ENCODE measurements at places on chromosomes 11 and 22.
A peak's percentile ranks its signal among the peaks of the same experiment; 100 is the strongest.

DNA sequence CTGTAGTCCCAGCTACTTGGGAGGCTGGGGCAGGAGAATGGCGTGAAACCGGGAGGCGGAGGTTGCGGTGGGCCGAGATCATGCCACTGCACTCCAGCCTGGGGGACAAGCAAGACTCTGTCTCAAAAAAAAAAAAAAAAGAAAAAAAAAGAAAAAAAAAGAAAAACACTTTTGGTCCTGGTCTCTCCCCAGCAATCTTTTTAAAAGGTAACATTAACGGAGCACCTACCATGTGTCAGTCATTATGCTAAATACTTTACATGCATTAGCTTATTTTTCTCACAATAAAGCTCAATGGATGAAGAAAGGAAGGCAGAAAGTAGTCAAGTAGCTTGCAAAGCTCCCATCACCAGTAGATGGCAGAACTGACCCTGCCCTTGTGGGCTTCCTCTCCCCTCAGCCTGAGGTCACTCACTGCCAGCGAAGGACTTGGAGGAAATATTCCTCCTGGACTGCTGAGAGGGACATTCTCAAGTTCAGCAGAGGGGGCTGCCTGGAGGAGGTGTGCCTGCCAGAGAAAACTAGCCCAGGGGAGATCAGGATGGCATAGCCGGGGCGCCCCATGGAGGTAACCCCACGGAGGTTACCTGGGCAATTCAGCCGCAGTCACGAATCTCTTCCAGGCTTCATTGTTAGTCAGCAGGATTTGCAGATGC lies 15.5 kb downstream of the APOL3 start:
- DNase-seq = peak; percentile 84

- peak; percentile 11 for DNase-seq
Measured at GRCh38 chr22:36760786-36761185, 15.1 kb downstream of the IFT27 start.

DNA sequence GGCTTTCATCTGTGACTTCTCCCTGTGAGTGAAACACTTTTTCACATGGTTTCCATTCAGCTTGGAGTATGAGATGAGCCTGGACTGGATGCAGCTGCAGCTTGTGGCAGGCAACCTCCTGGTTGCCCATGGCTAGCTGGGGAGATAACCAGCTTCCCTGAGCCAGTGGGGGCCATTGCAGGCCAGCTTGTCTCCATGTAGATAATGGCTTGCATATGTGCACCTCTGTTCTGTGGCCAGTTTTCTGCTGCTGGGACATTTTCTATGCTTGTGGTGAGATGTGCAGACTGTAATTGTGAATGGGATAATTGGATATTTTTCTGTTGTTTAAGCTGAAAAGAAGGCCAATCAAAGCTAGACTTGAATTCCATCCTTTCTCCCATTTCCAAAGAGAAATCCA lies 38.5 kb downstream of the INSC start:
- peak; percentile 50 for DNase-seq

DNA sequence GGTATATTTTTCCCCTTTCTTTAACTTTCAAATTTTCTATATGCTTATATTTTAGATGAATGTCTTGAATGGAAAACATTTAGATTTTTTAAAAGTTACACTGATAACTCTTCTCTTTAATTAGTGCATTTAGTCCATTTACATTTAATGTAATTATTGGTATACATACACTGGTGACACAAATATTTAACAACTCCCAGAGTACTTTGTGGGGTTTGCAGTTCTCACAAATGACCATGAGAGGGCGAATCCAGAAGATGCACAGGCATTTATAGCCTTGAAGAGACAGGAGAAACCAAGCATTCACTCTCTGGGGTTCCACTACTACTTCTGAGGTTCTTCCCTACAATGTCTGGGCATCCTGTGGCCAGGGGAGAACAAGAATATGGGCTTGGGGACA lies 125.1 kb downstream of the TIMP3 start:
- no peak for DNase-seq

DNA sequence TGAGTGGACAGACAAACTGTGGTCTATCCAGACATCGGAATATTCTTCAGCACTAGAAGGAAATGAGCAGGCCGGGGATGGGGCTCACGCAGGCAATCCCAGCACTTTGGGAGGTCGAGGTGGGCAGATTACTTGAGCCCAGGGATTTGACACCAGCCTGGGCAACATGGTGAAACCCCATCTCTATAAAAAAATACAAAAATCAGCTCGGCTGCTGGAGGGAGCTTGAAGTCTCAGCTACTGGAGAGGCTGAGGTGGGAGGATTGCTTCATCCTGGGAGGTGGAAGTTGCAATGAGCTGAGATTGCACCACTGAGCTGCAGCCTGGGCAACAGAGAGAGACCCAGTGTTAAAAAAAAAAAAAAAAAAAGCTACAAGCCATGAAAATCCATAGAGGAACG lies 8.0 kb upstream of the CTSD start:
- peak; percentile 41 for DNase-seq

DNA sequence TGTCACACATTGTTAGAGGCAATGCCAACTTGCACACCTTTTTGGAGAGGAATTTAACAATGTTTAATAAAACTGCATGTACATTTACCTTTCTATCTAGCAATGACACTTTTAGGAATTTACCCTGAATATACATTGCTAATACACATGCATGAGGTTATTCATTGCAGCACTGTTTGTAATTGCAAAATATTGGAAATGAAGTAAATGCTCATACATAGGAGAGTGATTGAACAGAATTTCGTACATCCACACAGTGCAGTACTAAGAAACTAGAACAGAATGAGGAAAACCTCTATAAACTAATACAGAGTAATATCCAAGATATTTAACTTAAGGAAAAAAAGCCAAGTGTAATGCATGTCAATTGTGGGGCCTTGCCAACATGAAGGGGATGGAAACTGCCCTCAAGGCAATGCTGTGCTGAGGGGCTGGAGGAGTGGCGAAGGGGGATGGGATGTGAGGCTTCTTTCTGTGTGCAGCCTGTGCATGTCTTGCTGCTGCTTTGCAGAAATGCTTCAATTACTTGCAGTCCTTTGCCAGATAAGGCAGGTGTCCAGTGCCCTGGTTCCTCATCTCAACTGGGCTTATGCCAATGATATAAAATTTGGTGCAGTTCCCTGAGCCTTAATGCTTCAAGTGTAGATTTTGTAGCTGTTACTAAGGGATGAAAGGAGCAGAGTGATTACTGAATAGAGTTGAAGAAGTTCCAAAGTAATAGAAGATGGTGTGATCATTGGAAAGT lies 96.1 kb downstream of the GRIA4 start:
- DNase-seq = no peak
